ENCODE measurements at places on chromosomes 1 and 21.

GRCh38 chr1:151147132-151147503, 687 bp upstream of the SEMA6C start:
- DNase-seq = no peak

GRCh38 chr1:52158218-52158617, 16.3 kb downstream of the ZFYVE9 start:
- no peak for DNase-seq

DNA sequence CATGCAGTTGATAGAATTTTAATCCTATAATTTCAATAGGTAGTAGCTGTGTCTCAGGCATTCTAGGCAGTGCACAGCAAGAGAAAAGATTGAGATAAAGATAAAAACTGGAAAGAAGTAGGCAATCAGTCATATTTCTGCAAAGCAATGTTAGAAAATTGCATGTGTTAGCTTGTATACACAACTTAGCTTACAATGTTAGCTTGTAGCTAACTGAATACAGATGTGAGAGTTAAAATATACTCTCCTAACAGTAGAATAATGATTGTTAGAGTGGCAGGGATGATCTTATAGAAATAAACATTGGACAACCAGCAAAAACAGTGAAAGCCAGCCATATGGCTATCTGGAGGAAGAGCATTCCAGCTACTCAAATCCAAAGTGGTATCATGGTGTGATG, 29.0 kb downstream of the PTPRC start:
- no peak for DNase-seq

DNA sequence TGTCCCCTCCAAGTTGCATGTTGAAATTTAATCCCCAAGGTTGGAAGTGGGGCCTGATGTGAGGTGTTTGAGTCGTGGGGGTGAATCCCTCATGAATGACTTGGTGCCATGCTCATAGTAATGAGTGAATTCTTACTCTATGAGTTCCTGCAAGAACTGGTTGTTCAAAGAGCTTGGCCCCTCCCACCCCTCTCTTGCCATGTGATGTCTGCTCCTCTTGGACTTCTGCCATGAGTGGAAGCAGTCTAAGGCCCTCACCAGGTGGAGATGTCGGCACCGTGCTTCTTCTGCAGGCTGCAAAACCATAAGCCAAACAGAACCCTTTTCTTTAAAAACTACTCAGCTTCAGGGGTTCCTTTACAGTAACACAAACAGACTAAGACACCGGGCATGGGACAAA, 14.3 kb downstream of the G0S2 start:
- no peak for DNase-seq

GRCh38 chr1:6010554-6010953, 18.3 kb upstream of the NPHP4 start:
- no peak for DNase-seq

DNA sequence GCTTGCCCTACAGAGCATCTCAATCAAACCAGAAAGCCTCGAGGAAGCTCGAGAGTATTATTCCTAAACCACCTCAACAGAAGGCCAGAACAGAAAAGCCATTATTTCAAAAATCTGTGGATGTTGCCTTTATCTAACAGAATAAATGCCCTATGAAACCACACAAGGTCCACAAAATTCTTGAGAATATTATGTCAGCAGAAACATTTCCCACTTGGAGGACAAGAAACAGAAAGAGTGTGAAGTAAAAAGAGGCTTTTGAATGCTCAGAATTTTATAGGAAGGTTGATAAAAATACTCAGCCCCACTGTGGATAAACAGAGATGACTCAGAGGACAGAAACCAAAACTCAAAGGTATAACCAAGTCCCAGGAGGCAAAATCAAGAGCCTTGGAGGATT, 146.4 kb upstream of the LRRC7 start:
- no peak for DNase-seq

- no peak for DNase-seq
Observed at GRCh38 chr21:25691976-25692375, 42.7 kb downstream of the ATP5PF start.

- no peak for DNase-seq
Observed at GRCh38 chr1:205049479-205049878, 6.5 kb downstream of the CNTN2 start.

DNA sequence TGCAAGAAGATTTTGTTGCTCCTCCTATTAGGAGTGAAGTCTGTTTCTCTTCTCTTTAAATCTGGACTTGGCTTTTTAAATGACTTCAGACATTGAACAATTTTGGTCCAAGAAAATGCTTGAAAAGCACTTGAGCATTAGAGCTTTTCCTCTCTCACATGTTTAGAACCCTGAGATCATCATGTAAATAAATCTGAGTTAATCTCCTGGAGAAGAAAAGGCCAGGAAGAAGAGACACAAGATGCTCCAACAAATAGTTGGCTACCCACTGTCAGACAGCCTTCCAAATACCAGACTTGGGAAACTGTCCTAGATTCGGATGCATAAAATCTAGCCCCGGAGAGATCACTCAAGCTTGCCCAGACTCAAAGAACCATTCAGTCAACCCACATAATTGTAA, 1353.1 kb upstream of the ADGRL4 start:
- no peak for DNase-seq

DNA sequence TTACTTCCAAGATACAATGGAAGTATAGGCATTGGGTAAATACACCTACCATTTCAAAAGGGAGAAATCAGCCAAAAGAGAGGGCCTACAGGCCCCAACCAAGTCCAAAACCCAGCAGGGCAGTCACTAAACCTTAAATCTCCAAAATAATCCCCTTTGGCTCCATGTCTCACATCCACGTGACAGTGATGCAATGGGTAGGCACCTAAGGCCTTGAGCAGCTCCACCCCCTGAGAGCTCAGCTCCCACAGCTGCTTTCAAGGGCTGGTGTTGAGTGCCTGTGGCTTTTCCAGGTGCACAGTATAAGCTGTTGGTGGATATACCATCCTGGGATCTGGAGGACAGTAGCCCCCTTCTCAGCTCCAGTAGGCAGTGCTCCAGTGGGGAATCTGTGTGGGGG, 72.5 kb downstream of the UROD start:
- DNase-seq = no peak

- DNase-seq = no peak
Observed at GRCh38 chr1:115761601-115762302, 6.8 kb downstream of the CASQ2 start.

- DNase-seq = no peak
Observed at GRCh38 chr1:219432191-219432606, 180.7 kb downstream of the ZC3H11B start.

GRCh38 chr1:206606867-206607266, 5.4 kb downstream of the EIF2D start:
- DNase-seq = no peak

DNA sequence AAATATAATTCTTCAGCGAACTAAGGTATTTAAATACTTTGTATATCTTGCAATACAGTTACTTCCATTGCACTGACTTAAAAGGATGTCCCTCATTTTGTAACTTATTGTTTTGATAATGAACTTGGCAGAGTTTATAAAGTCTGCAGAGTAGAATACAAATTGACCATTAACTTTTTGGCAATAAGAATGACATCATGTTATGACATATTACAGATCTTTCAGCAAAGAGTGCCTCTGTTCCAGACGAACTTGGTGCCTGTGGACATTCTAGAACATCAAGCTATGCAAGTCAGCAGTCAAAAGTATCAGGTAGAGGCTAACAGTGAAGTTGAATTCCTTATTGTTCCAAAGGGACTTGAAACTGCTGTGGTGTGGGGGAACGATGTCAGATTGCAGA, 32.9 kb downstream of the HENMT1 start:
- DNase-seq = no peak

GRCh38 chr1:75129660-75129982, 4.6 kb upstream of the LHX8 start:
- DNase-seq = no peak

GRCh38 chr1:115301438-115302020, 36.5 kb downstream of the NGF start:
- no peak for DNase-seq

GRCh38 chr1:52665006-52665941, 32.3 kb downstream of the SHISAL2A start:
- DNase-seq = no peak

GRCh38 chr1:230231774-230232145, 164.7 kb downstream of the GALNT2 start:
- DNase-seq = no peak

GRCh38 chr1:119101563-119101962, 38.9 kb downstream of the WARS2 start:
- DNase-seq = no peak

GRCh38 chr1:211715971-211716370, 40.5 kb upstream of the NEK2 start:
- no peak for DNase-seq

DNA sequence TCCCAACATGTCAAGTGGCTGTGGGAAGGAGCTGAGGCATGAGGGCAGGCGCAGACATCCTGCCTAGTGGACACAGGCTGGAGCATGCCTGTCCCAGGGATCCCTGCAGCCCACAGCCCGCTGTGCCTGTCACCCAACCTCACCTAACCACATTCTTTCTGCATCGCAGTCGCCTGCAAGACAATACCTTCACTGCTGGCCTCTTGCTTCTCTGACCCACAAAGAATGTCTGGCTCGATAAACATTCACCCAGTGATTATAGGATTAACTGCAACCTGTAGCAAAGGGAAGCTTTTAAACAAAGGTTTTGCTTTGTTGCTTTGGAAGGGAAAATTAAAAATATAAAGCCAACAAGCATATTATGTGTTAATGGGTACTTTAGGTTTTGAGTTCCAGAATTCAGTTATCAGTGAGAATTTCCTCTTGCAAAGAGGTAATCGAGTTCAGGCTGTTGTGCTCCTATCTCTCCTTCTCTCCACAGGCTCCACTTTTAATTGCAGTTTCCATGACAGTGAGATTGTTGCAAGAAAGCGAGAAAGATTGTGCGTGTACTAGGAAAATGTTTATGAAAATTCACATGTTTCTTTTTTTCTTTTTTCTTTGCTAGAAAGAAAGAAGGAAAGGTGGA, 40.0 kb upstream of the ZNF648 start:
- no peak for DNase-seq

- DNase-seq = no peak
Observed at GRCh38 chr1:204830747-204831146, 39.9 kb upstream of the NFASC start.

GRCh38 chr1:199551967-199552565, 475.4 kb upstream of the NR5A2 start:
- no peak for DNase-seq

DNA sequence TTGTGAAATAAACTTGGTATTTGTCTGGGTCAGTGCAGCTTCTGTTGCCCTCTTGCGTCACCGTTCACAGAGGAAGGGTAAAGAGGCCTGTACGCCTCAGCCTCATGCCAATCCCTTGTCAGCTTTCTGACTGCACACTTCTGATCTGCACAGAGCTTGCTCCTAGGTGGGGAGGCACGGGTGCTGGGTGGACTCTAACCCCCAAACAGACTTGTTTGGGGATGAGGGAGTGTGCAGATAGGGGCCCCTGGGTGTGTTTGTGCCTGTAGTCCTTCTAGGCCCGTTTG, 803 bp upstream of the B4GALT2 start:
- DNase-seq = no peak

- DNase-seq = no peak
Observed at GRCh38 chr1:65198096-65198495, 50.1 kb downstream of the AK4 start.

- no peak for DNase-seq
Observed at GRCh38 chr21:37531431-37531932, 164.9 kb downstream of the DYRK1A start.

- DNase-seq = no peak
Observed at GRCh38 chr1:159201642-159202041, 3.0 kb upstream of the ACKR1 start.

DNA sequence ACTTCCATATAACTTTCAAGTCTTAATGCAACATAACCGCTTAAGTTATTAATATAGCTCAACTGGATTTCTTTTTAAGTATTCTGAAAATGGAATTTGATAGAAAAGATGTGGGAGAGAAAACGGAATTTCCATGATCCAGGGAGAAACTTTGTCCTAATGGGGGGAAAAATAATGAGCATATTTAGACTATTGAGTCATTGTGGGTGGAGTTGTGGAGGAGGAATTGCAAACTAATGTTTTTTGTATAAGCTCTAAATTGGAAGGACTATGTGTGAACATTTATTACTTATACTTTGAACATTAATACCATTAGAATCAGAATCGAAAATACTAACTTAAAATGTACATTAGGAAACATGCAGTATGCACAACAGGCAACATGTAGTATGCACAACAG, 159.9 kb upstream of the NEGR1 start:
- DNase-seq = no peak

DNA sequence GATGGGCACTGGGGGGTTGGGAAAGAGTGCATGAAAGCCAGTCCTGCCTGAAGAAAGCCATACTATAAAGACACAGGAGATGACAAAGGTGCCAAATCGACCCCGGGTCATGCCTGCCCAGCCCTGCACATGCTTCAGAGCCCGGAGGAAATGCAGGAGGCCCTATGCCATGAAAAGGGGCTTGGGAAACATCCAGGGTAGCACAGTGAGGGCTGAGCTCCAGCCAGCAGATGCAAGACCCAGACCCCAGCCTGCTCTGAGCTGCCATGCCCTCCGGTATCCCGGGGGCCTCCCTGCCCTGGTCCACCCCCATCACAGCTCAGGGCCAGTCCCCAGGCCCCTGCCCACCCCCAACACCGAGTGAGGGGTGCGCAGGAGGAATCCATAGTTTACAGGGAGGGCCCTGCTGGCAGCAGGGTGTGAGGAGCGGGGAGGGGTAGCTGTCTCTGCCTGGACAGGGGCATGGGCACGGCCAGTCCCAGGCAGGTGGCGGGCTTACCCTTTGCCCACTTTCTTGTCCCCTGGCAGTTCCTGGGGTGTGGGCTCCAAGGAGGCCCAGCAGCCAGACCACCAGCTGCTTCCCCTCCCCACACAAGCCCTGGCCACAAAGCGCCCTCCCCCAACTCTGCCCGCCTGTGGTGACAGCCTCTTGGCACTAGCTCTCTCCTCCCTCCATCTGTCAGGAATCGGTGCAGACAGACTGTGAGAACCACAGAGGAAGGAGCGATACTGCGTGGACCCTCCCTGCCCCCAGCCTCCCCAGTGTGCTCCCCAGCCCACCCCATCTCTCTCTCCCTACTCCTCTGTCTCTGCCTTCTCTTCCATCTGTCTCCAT, 16.8 kb downstream of the LRP8 start:
- DNase-seq = no peak

DNA sequence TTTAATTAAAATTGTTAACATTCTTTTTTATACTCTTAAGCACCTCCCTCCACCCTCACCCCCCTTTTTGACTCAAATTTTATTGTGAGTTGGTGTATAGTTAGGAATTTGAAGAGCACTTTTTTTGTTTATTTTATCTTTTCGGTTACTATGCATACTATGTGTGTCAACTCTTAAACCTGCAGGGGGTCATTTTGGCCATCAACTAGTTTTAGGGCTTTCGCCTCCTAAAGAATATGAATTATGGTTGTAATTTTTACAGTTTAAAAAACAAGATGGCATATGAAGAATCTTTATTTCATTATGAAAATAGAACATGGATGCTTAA, 9.7 kb downstream of the BACH1 start:
- DNase-seq = no peak

- DNase-seq = no peak
Observed at GRCh38 chr1:30809514-30810263, 52.1 kb upstream of the LAPTM5 start.

Data from stimulated activated CD4-positive, alpha-beta T cell treated with anti-CD3 and anti-CD28 coated beads, Interleukin-1b, Interleukin-23, amount 100 ng/mL, for 24 hours (primary cell).